Suprapubic skin (tissue), 4 donors: ENCODE measurements at places on chromosomes 5 and 9.

DNA sequence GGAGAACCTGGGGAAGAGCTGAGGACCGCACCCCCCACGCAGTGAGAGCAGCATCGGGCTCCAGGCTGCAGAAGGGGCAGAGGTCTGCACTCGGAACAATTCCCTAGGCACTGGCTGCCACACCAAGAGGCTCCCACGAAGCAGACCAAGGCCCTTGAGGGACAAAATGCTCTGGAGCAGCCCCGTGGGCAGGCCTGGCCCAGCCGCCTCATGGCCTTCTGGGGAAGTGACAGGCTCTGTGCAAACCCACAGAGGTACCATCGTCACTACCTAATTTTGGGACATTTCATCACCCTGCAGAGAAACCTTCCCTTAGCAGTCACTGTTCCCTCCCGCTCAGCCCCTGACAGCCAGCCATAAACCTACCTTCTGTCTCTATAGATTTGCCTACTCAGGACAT lies 15.9 kb downstream of the FBXW5 start:
- no peak for DNase-seq

DNA sequence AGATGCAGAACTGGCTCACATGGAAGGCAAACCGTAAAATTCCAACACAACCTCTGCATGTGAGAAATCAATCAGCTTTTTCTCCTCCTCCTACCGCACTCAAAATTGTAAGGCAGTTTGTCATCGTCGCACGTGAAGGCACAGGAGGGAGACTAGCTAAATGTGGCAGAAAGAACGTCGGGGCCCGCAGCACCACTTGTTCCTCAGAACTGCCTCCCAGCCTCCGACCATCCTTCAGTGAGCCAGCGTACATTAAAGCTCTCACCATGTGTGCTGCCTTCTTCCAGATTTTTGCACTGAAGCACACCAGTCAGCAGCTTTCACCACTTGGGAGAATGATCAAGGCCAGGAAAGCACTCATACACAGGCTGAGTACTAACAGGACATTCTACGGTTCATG lies 105.9 kb downstream of the RFX3 start:
- no peak for DNase-seq

GRCh38 chr9:27394826-27395201 lies 97.9 kb upstream of the EQTN start:
- no peak for DNase-seq

DNA sequence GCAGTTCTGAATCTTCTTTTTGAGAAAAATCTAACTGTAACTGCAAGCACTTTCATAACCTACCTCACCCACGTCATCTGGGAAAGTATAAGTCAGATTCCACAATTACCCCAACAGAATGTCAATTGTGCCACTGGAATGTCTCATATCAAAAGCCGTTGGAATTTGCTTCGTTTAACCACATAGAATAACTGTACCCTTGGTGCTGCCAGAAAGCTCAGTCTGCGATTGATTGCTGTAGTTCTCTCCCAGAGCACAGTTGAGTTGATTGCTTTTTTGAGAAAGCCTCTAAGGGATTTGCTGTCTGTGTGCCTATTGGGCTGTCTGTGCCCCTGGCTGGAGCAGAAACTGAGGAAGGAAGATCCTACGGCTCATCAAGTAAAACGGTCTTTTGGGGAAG lies 583.6 kb downstream of the TMEM38B start:
- no peak for DNase-seq

GRCh38 chr5:177520916-177521513 lies 4.3 kb upstream of the DDX41 start:
- DNase-seq: no peak

GRCh38 chr5:78797936-78798672 lies 149.5 kb upstream of the LHFPL2 start:
- no peak for DNase-seq

GRCh38 chr5:150322202-150322601 lies 19.5 kb upstream of the ARSI start:
- DNase-seq: no peak

DNA sequence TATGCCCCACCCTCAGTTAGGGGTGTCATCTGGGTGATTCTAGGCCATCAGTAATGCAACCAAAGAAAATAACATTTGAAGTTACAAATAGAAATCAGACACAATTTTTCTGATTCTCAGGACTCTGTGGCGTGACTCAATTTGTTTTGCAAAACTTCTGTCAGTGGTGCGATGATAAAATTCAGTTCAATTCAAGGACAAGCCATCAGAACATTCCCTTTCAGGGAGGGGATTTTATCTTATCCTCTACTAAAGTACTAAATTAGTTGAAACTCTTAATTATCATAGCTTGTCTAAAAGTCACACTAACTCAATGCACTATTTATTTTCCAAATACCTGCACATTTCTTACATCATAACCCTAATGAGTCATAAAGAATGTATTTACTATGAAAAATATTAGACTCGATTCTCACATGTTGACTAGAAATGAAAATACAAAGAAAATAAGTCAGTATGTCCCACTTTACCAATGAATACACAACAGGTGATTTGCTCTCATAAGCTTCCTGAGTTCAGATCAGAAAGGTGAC lies 28.2 kb downstream of the HTR4 start:
- no peak for DNase-seq

DNA sequence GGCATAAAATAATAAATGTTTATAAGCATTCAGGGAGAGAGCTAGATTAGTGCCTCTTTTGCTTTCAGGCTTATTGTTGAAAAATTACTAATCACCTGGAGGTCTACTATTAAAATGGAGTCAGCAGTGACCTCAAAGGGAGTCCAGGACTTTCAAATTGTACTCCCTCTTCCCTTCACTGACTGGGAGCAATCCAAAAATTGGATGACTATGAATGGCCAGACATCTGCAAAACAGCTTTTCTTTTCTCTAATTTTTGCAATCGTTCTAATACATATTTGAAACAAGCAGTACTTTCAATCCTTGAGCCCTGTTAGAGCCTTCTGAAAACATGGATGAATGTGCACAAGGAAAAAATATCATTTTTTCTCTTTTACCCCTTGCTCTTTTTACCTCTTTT lies 461.8 kb downstream of the TMEM232 start:
- DNase-seq: no peak

DNA sequence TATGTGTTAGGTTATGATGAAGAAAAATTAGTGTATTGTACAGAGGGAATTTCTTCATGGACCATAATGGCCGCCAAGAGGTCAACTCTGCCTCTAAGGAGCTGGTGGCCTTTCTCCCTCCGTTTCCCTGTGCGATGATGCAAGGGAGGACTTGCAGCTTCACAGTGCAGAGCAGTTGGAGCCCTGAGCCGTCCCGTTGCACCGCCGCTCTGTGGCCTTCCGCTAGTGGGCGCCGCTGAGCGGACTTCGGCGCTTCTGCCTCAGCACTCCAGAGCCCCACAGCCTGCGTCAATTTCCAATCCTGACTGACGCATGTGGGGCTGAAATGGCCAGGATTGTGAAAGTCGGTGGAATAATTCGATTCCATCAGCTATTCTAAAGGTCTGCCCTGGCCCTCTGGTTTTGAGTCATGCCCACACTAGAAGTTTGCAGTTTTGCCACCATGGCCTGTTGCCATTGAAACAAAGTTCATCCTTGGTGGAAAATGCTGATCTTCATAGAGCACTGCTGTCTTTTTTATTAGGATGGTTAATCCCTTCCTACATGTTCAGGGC lies 22.7 kb upstream of the LECT2 start:
- peak; percentile 85 for DNase-seq

DNA sequence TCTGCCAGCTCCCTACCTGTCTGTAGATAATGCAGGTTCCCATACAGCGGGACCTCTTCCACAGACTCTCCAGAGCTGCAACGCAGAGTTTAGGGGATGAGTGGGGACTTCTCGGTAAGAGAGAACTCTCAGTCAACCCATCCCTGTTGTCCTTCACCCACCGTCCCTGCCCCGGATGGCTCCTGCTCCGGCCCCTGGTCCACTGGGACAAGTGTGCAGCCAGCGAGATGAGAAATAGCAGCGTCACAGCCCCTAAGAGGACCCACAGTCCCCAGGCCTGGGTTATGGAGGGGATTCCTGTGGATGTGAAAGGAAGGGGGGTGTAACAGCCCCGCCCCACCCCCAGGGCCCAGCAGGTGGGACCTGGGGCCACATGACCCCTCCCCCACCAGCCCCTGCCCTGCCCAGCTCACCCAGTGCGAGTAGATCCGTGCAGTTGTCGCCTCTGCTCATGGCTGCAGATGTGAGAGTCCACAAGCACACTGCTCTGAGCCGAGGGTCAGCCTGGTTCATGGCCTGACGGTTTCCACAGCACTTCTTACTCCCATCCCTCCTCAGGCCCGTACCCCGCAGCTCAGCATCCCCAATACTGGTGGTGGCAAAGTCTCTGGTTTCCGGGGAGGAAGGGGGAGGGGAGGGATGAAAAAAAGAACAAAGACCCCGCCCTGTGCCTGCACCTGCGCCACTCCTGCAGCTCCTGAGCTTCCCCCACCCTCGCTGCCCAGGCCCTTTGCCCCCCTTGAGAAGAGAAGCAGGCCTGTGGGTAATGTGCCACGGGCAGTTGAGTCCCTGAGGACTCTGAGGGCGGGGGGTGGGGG lies at the start of gene SIT1:
Gene SIT1, minus strand, starts transcription at position 591 of the 818 bp plus-strand sequence. Its CDS starts 78 bp downstream, at position 513.
- peak; percentile 59 for DNase-seq

DNA sequence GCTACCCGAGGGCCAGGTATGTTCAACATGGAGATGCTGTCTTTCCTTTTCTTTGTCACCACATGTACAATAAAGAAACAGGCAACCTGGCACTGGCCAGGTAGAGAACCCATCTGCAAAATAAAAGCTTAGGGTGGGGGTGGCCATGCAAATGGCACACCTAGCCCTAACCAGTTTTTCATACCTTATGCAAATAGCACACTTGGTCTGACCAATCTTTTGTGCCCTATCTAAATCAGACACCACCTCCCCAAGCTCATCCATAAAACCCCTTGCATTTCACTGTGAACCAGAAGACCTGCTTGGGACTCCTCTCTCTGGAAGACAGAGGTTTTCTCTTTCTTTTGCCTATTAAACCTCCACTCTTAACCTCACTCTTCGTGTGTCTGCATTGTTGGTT lies 33.9 kb downstream of the JAKMIP2 start:
- DNase-seq: no peak

GRCh38 chr9:92718086-92719001 lies 46.3 kb downstream of the BICD2 start:
- DNase-seq: peak; percentile 74

DNA sequence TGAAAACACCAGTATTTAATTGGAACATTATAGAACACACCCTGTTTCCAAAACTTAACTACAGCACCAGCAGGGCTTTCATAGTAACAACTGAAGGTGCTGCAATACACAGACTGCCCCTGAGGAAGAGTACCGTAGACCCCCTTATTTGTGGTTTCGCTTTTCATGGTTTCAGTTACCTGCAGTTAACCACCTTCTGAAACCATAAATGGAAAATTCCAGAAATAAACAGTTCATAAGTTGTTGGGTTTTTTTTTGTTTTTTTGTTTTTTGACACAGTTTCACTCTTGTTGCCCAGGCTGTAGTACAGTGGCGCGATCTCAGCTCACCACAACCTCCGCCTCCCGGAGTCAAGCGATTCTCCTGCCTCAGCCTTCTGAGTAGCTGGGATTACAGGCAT lies 9.5 kb upstream of the GLDC start:
- DNase-seq: no peak

- DNase-seq: no peak
These were observed 75.2 kb downstream of the FCHO2 start for GRCh38 chr5:73030995-73031394.

- DNase-seq: no peak
These were observed 379 bp upstream of the CLK4 start for GRCh38 chr5:178627259-178627598.

DNA sequence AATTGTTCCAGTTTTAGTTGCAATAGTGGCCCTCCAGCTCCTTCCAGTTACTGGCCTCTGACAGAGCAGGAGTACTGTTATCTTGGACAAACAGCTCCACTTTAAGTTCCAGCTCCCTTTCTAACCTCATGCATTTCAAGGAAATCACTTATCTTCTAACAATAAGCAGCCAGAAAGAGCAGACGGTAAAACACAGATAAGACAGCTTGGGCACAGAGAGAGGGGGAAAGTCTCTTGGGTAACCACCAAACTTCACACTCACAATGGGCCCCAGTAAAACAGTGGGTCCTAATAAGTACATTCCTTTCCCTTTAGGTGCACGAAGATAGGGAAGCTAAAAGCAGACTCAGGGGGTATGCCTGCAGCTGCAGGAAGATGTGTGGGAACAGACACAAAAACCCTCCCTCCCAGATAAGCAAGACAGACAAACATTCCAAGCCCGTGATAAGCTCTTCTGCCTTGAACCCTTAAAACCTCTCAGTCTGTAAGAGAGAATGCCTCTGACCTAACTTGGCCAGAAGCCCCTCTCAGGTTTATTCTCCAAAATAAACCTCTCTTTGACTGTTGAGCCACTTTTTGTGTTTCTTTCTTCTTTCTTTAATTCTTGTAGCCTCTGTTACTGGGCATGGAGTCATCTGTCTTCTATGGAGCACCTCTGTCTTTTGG lies 30.8 kb downstream of the OR1J1 start:
- DNase-seq: no peak

DNA sequence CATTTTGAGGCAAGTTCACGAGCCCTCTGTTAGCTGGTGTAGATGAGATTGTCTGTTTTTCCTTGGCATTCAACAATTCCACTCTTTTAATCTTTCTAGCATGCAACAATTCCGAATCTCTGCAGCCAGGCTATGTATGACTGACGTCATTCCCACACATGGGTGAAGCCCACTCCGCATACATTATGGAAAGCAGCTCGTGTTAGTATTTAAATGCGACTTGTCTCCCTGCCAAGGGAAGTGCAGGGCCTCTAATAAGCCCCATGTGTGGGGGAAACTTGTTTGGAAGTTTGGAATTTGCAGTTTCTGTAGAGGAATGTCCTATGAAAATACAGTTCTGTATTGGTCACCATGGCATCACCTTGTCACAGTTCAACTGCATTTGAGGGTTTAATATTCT lies 146.0 kb upstream of the FBXL7 start:
- no peak for DNase-seq

DNA sequence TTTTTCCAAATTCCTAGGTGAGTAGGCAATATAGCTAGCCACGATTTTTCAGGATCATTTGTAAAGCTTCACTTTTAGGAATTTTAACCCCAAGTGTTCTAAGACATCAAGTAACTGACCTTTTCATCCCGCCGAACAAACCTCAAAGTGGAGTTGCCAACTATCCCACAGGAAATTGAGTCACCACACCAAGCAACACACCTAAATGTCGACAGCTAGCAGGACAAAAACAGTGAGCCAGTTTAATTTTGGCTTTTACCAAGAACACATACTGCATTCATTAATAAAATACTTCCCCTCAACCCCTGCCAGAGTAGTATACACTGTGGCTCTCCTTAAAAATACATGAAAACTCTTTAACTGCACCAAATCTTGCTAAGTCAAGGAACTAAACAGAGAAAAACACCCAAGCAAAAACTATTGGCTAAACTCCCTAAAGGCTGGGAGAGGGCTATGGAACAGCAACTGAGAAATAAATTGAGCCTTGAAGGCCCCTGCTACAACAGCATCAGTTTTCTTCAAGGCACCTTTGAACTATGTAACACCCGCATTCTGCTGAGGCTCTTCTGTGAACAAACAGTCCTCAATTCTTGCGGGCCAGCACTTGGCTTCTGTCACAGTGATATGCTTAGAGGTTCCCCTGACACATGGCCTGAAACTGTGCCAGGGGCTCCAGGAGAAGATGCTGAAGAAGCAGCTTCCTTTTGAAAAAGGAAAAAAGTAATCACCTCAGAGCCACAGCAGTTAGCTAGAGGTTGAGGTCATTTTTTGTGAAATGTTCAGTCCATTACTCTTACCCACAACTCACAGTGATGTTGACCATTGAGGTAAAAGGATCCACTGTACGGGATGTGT lies 459.6 kb downstream of the RAB3C start:
- DNase-seq: no peak
